ENCODE measurements at places on chromosomes 12 and 14.

GRCh38 chr14:32078858-32079216, 1.7 kb downstream of the ARHGAP5 start:
- no peak for DNase-seq

- DNase-seq: peak; percentile 92
Observed at GRCh38 chr12:13071305-13072280, 27.4 kb downstream of the FAM234B start.

DNA sequence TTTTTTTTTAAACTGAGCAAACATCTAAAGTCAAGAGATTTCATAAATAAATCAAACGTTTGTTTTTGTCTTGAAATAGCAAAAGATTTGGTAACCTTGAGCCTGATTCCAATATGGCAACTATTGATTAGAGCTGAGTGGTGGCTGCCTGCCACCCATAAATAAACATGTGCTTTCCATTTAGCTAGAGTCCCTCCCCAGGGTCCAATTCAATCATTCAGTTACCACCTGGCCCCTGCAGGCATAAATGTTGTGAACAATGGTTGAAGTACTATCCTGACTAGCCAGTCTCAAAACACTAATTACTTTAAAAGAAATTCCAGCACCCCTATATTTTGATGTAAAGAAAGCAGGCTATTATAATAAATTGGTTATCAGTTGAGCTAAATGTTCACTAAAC, 129.7 kb upstream of the GRIP1 start:
- DNase-seq: peak; percentile 29

DNA sequence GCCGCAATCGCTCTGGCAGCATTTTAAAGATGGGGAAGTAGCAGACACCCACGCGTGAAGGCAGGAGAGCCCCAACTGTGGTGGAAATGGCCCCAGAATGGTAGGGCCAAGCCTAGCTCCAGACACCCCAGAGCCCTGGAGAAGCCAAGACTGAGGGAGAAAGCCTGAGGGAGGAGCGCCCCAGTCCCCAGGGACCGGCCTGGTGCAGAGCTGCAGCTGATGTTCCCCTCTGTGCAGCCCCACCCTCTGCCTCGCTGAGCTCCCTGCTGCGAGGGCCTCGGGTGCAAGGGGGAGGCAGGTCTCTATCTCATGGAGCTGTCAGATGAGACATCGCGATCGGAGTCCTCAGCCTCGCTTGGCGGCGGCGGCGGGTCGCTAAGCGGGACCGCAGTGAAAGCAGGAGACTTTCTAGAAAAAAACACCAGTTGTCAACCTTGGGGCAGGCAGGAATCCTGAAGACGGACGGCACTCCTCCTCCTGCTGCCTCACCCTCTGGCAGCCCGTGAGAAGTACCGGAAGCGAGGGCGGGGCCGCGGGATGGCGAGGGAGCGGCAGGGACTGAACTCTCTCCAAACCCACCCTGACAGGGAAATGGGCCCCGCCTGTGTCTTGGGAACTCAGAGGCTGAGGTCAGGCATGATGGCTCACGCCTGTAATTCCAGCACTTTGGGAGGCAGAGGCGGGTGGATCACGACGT, 6.0 kb downstream of the GAPDH start:
- peak; percentile 94 for DNase-seq

- no peak for DNase-seq
Observed at GRCh38 chr12:112179916-112180315, 54.6 kb downstream of the TRAFD1 start.

DNA sequence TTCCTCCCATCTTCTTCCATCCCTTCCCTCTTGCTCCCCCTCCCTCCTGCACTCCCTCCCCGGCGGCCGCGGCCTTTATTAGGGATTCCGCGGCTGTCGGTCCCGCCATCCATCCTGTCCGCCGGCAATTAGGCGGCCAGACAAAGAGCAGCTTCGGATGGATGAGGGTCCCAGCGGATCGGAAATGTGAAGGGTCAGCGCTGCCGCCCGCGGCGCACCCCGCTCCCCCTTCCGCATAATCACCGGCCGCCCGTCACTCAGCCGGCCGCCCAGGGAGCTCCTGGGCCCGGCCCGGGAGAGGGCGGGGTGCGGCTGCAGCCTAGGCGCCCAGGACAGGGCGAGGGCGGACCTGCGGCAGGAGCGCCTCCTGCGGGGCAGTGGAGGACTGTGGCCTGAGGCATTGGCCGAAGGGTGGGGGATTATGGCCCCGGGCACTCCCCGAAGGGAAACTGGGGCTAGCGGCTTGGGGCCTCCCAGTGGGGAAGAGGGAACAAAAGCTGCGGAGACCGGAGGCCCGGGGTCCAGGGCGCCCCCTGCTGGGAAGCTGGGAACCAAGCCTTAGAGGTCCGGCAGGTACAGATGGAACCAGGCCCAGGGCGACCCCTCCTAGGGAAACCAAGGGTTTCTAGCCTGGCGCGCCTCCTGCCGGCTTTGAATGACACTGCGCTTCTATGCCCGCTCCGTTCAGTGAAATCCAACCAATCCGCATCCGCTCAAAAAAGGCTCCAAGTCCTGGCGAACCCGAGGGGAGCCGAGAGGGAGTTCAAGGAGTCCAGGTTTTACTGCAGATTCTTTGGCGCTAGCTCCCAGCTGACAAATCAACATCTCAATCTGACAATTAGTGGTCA, 4.4 kb upstream of the DNAJC22 start:
- DNase-seq: peak; percentile 99

DNA sequence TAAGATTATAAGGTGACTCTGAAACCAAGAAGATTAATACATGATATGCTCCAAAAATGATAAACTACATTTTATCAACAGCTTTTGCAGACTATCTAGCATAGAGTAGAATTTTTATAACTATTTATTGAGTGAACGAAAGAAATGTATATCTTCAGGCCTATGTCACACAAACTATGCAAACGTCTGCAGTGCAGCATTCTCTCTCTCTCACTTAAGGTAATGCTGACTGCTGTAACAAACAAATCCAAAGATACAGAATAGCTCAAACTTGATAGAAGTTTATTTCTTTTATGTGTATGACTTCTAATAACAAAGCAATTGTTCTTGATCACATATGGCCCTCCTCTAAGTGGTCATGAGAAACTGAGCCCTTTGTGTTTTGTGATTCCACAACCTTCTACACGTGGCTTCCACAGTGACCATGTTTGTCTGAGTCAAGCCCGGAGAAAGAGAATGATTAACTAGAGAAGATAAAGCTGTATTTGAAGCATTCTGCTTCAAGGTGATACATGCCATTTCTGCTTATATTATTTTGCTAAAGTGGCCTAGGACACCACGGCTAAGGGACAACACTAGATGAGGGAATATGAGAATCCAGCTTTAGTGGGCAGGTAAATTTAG, 1352.7 kb upstream of the TMEM132C start:
- DNase-seq: no peak

GRCh38 chr14:104938960-104939359, 14.3 kb downstream of the PLD4 start:
- no peak for DNase-seq

DNA sequence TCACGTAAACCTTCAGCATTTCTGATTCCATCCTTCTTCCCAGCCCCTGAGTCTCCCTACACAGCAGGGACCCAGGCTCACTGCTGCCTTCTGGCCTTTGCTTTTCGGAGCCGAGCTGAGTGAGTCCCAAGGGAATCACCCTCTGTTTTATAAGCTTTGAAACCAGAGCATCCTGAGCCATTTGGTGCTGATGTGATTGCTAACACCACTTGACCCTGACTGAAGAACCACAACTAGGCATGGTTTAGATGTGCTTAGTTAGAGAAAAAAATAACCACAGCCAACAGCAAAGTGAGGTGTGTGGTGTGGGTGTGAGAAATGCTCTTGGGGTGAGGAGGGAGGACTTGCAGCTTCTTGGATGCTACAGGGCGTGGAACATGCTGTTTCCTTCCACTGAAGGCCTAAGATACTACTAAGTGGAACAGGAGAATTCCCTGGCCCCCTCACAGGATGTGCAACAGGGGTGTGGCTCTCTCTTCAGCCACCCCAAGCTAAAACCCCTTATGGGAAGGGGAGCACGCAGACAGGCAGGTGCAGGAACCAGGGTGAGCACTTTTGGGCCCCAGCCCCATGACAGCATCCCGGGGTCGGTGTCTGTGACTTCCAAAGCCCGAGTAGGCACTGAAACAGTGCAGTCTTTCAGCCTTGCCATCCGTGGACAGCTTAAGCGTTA, at the start of gene TC2N:
Gene TC2N (minus strand): TSS at position 221 of the 673 bp plus-strand sequence. CDS start 53,767 bp downstream, outside the sequence.
- peak; percentile 57 for DNase-seq

DNA sequence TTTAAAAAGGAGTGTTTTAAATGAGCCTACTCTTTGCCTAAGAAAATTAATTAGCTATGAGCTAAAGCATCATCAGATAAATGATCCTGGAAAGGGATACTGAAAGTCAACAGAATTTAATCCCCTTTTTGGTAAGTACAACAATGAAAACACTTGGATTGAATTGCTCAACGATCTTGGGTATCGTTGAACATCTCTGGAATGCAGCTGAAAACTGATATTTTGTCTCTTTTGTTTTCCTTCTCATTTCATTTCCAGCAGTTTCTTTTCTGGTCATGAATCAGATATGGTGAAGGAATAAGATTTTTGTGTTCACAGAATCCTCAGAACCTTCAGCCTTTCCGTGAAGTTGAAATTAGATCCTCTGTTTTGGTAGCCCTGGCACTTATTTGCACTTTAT, 771.2 kb downstream of the FSCB start:
- DNase-seq: no peak

- DNase-seq: peak; percentile 45
Observed at GRCh38 chr12:1369460-1369859, 224.9 kb downstream of the FBXL14 start.

DNA sequence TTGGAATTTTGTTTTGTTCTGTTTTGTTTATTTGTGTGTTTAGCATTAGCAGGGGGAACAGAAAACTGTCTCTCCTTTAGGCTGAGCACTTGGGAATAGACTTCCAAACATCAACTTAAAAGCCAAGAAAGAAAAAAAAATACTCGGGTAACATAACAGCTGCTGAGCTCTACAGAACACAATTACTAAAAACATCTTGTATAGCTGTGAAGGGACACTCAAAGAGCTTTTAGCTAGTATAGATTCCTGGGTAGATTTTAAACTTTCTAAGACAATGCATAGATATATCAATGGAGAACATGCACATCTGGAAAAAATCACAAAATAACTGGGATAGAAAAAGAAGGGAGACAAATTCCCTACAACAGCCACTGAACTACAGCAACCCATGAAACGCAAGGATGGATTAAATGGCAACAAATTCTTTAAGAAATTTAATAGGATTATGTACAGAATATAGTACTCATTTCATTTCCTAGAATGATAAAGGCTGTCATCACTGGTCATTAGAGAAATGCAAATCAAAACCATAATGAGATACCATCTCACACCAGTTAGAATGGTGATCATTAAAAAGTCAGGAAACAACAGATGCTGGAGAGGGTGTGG, 174.3 kb upstream of the KRR1 start:
- DNase-seq: no peak

DNA sequence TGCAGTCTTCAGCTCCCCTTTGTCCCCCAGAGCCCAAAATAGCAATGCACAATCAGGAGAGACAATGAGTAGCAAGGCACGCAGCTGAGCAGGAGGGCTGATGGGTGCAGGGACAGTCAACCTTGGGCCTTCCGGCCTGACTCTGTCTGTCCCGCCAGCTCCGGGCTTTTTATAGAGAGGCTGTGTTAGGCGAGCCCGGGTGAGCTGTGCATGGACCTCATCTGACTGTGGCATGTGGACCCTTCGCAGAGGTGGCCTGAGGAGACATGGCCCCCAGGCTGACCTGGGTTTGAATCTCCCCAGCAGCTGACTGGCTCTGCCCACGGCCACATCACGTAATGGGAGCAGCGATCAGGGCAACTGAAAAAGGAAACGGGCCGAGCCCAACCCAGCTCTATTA, 177.9 kb downstream of the TSPAN9 start:
- no peak for DNase-seq

GRCh38 chr12:108855284-108856169, 1.9 kb downstream of the SSH1 start:
- no peak for DNase-seq

- DNase-seq: no peak
Observed at GRCh38 chr12:111850526-111850925, 8.5 kb downstream of the MAPKAPK5 start.

- DNase-seq: no peak
Observed at GRCh38 chr12:67271976-67272375, 2.8 kb downstream of the CAND1 start.

DNA sequence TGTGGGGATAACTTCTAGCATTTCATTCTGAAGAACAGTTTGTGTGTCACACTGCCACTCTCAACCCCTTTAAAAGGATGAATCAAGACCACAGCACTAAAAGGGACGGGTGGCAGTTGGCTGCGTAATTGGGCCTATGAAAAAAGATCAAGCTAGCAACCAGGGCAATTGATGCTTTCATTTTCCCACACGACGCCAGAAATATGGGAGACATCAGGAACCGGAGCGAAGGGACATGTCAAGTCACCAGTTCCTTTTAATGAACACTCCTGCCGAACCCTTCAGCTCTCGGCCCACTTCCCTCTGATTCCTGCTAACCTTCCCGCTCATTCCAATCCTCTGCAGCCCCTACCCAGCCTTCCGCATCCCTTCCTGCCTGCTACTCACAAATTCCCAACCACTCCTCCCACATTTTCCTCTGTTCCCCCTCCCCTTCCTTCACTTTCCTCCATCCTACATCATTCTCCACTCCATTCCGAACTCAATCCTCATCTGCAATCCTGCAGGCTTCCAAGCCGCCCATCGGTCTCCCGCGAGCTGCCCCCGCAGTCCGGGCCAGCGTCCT, 753 bp downstream of the CSRNP2 start:
- peak; percentile 65 for DNase-seq

GRCh38 chr14:61616524-61617185, 78.7 kb upstream of the HIF1A start:
- DNase-seq: no peak

GRCh38 chr12:92049403-92049802, 96.2 kb downstream of the BTG1 start:
- no peak for DNase-seq

DNA sequence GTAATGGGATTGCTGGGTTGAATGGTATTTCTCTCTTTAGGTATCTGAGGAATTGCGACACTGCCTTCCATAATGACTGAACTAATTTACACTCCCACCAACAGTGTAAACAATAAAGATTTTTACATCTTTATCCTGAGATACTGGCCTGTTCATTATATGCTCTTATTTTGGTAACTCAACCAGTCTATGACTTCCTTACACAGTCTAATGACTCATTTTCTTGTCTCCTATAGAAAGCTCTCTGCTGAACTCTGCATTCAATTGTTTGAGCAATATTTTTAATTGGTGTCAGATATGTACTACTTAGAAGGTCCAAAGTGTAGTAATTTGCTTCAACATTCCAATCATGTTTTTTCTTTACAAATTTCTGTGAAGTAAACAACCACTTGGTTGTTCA, 1351.8 kb downstream of the FSCB start:
- DNase-seq: no peak

DNA sequence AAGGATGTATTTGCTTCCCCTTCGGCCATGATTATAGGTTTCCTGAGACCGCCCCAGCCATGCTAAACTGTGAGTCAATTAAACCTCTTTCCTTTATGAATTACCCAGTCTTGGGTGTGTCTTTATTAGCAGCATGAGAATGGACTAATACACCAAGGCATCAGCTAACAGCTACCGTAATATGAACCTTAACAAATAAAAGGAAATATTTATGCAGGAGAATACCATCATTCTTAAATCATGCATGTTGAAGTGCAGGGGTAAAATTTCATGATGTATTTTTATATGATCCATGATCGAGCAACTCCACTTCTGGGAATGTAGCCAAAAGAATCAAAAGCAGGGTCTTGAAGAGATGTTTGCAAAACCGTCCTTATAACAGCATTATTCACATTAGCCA, 379.0 kb downstream of the NPAS3 start:
- DNase-seq: no peak

GRCh38 chr12:116677202-116677661, 60.6 kb downstream of the SPRING1 start:
- DNase-seq: no peak
